ENCODE measurements at places on chromosomes 4 and X.

- DNase-seq, result no peak
Measured at GRCh38 chr4:173489514-173489913, 40.5 kb downstream of the HAND2 start.

GRCh38 chr4:99845179-99845578 is 28.6 kb downstream of the DAPP1 start:
- no peak for DNase-seq

GRCh38 chr4:167581449-167581965 is 347.2 kb upstream of the SPOCK3 start:
- DNase-seq, result no peak

DNA sequence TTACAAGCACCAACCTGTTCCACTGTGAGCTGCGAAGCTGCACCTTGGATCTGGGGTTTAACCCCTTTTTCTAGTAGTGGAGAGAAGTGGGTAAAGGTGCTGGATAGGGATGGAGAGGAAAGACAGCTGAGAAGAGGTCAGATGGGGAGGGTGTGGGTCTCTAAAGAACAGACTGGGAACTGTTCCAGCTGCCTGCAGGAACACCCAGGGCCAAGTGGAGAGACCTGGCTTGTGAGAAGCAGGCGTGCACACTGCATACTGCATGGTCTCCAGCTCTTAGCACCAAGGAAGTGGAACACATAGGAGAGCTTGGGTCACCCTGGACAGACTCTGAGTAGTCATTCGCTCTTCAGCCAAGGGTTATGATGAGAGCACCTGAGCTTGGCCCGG is 16.1 kb downstream of the BCOR start:
- no peak for DNase-seq

- no peak for DNase-seq
Measured at GRCh38 chr4:168188754-168189153, 96.4 kb downstream of the ANXA10 start.

- DNase-seq, result no peak
Measured at GRCh38 chrX:129658429-129658828, 3.7 kb upstream of the APLN start.

DNA sequence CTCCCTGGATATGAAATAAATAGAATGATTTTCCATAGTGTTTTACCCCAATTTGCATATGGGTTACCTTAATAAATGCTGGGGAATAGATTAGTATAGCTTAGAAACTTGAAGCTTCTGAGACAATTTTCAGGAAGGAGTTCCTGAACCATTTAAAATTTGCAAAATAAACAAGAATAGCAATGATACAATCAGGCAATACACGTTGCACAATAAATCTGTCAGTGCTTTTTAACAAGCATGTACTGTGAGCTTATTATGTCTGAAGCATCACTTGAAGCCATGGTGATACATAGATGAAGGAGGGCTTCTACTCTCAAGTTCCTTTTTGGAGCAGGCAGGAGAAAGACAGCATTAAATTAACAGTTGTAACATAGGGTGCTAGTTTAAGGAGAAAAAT is 84.2 kb upstream of the WDFY3 start:
- no peak for DNase-seq
